Stimulated activated CD8-positive, alpha-beta memory T cell treated with anti-CD3 and anti-CD28 coated beads, Interleukin-2, amount 100 ng/mL, for 48 hours (primary cell): ENCODE measurements at places on chromosomes 2 and 18.

- no peak for DNase-seq
These were observed 217.0 kb downstream of the C1D start for GRCh38 chr2:67845621-67846369.

DNA sequence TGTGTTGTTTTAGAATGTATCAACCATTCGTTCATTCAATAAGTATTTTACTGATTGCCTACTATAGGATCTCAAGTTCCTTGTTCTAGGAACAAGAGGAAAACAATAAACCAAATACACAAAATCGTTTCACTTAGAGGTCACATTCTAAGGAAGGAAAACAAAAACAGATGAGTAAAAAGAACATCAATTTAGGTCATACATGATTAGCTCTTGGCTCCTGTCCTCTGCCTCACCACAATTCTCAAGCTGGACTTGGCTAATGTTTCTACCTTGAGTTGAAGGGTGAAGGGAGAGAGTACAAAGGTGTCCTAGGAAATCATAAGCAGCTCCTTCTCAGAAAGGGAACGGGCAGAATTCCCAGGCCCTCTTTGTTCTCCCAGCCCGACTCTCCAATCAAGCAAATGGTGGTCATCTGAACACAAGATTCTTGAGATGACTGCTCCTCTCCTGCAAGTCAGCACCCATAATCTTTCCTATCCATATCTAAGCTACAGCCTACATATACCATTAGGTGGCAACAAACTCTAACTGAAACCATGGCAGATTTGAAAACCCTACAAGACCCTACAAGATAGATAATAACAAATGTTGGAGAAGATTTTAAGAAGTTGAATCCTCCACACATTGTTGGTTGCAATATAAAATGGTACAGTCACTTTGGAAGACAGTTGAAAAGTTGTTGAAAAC lies 76.0 kb downstream of the CBLN2 start:
- DNase-seq: no peak

DNA sequence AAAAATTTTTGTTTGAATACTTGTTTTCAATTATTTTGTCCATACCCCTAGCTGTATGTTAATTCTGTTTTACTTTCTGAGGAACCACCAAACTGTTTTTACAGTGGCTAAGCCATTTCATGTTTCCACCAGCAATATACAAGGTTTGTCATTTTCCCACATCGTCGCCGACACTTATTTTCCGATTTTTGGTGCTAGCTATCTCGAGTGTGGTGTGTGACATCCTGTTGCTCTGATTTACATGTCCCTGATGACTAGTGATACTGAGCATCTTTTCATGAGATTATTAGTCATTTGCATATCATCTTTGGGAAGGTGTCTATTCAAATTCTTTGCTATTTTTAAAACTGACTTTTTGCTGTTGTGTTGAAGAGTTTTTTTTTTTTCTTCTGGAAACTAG lies 7.2 kb upstream of the GPC1 start:
- DNase-seq: no peak

DNA sequence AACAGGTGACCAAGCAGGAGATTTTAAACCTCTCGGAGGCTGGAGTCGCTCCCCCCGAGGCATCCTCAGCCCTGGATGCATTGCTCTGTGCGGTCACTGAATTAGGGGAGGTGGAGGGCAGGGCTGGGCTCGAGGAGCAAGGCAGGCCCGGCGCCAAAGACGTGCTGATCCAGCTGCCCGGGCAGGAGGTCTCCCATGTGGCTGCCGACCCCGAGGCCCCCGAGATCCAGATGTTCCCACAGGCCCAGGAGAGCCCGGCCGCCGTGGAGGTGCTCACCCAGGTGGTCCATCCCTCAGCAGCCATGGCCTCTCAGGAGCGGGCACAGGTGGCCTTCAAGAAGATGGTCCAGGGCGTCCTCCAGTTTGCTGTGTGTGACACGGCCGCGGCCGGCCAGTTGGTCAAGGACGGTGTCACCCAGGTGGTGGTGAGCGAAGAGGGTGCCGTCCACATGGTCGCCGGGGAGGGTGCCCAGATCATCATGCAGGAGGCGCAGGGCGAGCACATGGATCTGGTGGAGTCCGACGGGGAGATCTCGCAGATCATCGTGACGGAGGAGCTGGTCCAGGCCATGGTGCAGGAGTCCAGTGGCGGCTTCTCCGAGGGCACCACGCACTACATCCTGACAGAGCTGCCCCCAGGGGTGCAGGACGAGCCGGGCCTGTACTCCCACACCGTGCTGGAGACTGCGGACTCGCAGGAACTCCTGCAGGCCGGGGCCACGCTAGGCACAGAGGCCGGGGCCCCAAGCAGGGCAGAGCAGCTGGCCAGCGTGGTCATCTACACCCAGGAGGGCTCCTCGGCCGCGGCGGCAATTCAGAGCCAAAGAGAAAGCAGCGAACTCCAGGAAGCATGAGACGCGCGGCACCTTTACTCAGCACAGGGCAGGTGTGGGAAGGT lies 145.1 kb downstream of the PTGR3 start:
- no peak for DNase-seq

- DNase-seq: no peak
These were observed 78.2 kb downstream of the MYL12B start for GRCh38 chr18:3340015-3340681.

DNA sequence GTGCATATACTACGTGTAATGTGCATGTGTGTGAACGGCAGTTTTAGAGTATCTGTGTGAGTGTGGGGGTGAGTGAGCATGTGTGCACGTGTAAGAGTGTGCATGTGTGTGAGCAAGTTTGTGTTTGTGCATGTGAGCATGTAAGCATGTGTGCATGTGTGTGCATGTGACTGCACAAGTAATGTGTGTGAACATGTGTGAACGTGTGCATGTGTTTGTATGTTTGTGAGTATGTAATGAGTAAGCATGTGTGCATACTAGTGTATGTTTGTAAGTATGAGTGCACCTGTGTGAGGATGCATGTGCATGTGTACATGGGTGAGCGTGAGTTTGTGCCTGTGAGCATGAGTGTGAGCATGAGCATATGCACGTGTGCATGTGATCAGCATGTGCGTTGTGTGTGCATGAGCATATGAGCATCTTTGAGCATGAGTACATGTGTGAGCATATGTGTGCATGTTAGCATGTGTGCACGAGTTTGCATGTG lies 90.7 kb downstream of the ZNF516 start:
- DNase-seq: no peak

DNA sequence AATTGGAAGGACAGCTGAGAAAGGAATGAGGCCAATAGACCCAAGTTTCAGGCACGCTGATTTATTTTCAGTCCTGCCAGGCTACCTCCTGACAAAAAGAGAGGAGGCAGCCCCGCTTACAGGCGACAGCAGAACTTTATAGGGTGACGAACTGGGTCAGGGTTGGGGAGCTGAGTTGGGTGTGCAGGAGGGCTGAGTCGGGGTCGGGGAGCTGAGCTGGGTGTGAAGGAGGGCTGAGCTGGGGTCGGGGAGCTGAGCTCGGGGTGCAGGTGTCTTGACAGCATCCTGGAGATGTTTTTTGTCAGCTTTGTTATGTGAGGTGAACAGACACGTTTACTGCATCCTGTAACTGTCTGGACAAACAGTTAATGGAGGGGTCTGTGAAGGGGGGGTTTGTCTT lies 342.2 kb downstream of the ADCYAP1 start:
- DNase-seq: no peak

DNA sequence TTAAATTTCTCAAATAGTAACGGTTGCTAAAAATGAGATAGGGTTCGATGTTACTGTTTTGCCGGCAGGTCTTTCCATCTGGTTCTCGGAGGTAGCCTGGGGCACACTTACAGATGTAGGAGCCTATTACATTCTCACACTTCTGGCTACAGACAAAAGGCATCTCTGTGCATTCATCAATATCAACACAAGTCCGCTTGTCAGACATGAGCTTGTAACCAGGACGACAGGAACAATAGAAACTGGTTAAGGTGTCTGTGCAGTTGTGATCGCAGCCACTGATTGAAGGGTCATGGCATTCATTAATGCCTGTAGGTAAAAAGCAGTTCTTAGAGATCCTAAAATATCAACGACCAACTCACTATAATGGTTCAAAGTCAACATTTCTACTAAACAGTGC lies 116.3 kb downstream of the DHRS9 start:
- no peak for DNase-seq

- DNase-seq: no peak
These were observed 38.6 kb upstream of the CHST9 start for GRCh38 chr18:27223526-27224291.

- no peak for DNase-seq
These were observed 45.0 kb downstream of the MBD5 start for GRCh38 chr2:148065936-148066335.

GRCh38 chr2:109435066-109435690 lies 178.6 kb downstream of the SEPTIN10 start:
- DNase-seq: no peak

DNA sequence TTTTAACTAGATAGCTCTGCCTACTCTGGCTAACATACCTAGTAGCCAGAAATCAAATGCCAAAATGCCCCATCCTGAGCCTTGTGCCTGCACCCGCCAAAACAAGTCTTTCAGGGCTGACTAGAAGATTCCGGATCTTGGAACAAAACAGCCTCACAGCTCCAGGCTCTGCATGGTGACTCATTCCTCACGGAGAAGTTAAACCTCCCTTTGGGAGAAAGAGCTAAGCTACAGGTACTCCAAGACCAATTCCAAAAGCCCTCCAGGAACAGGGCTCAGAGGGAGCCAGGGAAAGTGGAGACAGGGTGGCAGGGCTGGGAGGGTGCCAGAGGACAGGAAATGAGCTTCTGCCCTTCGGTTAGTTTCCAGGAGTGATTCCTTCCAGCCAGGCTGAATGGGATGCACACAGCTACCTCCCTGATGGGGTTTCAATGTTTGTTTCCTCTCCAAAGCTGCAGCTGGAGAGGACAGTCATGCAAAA lies 295.6 kb downstream of the TNS1 start:
- DNase-seq: no peak
